ENCODE measurements at places on chromosomes 1 and 21. TPM values are rescaled to one million over a fixed set of nuclear protein-coding genes. Genes with fewer than 3 reads are reported as not detected.

The KRTAP12-2 gene
- not detected for total RNA-seq

The CD1B gene
- total RNA-seq: not detected

The TMEM269 gene
- under 0.01 TPM for total RNA-seq

The ZNF672 gene
- total RNA-seq: 15.3 TPM

The B3GALT2 gene
- not detected for total RNA-seq
